ENCODE measurements at places on chromosomes 4 and X.

- no peak for DNase-seq
Observed at GRCh38 chr4:80585542-80585941, 250.0 kb downstream of the CFAP299 start.

DNA sequence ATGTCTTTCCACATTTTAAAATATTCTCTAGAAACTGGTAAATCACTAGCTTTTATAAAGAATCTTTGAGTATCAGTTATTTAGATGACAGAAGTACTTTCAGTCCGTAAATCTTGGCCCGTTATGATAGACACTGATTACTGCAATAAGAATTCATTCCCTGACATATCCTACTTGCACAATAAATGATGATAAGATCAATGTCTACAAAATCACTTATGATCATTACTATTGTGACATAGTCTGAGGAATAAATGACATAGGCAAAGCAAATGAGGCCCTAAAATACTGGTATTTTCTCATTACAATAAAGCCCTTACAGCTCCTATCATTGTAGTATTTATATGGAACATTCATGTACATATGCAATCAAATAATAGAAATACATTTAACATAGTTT is 6.6 kb upstream of the PDCL2 start:
- DNase-seq, result no peak

DNA sequence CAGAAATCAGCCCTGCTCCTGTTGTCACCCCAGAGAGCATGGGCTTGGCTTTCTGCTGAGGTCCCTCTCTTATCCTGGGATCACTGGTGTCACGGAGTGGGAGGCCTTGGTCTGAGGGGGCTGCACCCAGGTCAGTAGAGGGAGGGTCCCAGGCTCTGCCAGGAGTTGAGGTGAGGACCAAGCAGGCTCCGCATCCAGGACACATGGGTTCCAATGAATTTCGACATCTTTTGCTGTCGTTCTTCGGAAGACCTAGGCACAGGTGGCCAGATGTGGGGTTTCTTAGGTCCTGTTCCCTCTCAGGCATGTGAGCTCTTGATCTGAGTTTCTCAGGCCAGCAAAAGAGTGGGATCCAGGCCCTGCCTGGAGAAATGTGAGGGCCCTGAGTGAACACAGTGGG is 10.0 kb downstream of the MAGEA4 start:
- no peak for DNase-seq

- no peak for DNase-seq
Observed at GRCh38 chr4:138851391-138852335, 163.9 kb upstream of the NOCT start.

- no peak for DNase-seq
Observed at GRCh38 chr4:101972791-101973190, 182.3 kb downstream of the BANK1 start.

DNA sequence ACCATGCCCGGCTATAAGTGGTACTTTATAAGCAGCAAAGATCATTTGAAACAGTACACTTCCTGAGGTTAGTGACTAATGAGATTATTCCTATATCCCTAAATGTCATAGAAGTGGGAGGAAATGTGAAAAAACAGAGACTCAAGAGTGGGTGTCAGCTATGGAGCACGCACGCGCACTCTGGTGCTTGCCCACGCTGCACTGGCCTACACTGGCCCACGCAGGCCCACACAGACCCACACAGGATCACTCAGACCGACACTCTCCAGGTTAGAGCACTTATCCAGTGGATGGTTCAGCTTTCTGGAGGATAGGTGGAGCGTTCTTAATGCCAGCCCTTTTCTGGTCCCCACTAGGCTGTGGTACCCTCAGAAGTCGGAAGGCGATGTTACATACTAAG is 78.5 kb downstream of the IL1RAPL1 start:
- no peak for DNase-seq

DNA sequence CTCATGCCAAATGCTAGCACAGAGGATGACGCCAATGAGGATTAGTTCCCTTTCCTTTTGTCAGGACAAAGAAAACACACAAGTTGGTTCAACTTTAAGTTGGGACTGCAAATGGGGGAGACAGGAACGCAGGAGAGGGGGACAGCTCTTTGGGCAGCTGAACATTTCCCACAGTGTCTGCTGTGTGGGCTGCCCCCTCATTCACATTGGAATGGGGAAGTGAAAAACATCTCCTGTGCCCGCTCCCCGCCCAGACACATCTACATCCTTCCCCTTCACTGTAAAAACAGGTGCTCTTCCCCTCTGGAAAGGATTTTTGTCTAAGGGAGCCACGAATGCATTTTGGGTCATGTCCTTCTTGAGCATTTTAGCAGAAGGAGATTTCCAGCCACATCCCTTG is 44.5 kb upstream of the TBC1D9 start:
- no peak for DNase-seq

GRCh38 chr4:95360906-95361695 is 187.7 kb downstream of the UNC5C start:
- no peak for DNase-seq

DNA sequence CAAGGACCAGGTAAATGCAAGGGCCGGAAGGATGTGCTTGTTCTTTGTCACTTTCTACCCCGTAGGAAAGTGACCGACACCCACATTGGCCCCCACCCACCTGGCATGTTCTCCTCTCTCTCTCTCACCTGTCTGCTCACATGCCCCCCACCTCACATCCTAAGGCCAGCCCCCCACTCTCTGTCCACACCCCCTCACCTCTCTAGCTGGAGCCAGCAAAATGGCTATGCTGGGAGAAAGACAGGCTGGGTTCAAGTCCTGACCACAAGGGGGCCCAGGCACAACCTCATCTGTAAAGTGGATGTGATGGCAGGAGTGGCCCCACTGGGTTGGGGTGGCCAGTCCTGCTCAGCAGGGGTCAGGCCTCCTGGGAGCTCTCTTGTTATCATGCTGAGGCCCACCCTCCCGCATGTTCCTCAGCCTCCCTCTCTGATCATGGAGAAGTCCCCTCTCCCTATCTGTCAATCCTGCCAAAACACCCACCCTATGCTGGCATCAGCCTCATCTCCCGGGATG is 1.7 kb upstream of the PPP2R2C start:
- no peak for DNase-seq

DNA sequence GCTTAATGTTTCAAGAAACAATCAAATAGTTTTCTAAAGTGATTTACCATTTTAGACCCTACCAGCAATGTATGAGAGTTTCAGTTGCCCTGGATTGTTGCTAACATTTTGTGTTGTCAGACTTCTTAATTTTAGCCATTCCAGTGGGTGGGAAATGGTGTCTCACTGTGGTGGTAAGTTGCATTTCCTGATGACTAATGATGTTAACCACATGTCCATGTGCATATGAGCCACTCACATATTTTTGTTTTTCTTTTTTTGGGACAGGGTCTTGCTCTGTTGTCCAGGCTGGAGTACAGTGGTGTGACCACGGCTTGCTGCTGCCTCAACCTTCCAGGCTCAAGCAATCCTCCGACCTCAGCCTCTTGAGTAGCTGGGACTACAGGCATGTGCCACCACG is 48.3 kb downstream of the MED28 start:
- no peak for DNase-seq

DNA sequence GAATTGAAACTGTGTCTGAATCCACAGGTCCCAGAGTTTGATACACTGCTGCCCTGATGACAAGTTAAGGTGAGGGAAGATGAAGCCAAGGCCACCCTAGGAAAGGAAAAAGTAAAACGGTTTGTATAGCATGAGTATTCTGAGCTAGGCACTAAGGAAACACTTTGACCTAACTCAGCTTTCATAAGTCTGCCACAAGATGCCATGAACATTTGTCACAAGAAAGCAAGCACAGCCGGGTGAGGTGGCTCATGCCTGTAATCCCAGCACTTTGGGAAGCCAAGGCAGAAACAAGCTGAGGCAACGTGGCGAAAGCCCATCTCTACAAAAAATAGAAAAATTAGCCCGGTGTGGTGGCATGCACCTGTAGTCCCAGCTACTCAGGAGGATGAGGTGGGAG is 34.2 kb downstream of the ELOVL6 start:
- DNase-seq, result peak; percentile 6

DNA sequence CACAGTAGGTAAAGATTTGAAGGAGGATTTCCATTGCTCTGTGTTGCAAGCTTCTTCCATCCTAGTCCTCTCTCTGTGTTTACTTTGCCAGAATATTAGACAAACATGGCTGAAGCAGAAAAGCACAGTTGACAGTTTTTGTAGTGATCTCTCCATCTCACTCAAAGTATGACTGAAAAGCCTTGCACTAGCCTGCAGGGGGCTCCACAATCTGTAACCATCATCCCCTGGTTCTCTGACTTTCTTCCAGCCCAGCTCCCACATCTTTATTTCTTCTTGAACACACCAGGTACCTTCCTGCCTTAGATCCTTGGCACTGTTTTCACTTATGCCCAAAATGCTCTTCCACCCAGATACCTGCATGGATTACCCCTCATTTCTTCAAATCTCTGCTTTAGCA is 34.1 kb upstream of the HHIP start:
- DNase-seq, result peak; percentile 6

- peak; percentile 16 for DNase-seq
Observed at GRCh38 chrX:44996277-44996676, 123.3 kb downstream of the KDM6A start.

DNA sequence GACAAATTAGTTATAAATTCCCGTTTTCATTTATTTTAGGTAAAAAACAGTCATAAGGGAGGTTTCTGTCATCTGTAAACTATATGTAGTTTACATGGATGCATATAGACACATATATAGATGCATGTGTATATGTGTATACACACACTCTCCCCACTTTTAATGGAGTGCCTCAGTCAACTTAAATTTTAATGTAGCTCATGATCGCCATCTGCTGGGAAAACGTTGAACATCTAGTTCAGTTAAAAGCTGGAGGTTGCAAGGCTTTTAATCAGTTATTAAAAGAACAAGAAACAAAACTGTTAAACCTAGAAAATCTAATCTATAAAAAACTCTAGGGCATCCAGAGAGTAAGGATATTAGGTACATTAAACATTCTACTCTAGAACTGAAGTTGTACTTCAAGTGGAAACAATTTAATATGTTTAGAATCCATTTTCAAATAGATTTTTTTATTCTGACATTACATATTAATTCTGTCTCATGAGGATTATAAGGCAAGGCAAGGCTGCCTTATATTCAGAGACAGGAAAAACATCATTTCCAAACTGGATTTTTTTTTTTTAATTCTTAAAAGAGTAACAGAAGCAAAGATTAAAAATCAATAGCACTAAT is 122.6 kb downstream of the SHISA3 start:
- DNase-seq, result peak; percentile 55

DNA sequence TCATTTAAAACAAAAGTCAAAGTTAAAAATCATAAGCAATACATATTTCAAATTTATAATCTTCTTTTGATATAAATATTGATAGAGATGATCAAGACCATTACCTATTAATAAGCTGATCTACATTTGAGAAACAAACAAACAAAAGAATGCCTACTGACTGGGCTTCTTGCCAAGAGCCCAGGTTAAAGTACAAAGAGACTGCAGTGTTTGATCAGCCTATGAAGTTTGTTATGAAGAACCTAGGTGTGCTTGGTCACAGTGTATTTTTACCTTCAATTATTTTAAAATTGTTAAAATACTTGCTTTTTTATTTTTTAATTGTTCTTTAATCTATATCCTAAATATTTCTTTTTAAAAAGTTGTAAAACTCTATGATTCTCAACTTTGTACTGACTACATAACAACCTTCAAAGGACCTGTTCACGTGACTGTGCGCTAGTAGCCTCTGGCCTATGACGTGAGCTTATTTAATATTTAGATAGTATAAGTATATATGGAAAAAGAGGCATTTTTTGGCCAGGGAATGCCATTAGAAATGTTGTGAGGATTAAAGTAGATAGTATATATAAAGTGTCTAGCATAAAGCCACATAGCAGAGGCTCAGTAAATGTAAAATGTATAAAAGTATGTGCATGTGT is 11.4 kb upstream of the SLC39A8 start:
- DNase-seq, result no peak

GRCh38 chr4:8537041-8537461 is 43.1 kb upstream of the GPR78 start:
- DNase-seq, result no peak

GRCh38 chr4:212438-213188 is 88.3 kb downstream of the ZNF718 start:
- DNase-seq, result no peak

DNA sequence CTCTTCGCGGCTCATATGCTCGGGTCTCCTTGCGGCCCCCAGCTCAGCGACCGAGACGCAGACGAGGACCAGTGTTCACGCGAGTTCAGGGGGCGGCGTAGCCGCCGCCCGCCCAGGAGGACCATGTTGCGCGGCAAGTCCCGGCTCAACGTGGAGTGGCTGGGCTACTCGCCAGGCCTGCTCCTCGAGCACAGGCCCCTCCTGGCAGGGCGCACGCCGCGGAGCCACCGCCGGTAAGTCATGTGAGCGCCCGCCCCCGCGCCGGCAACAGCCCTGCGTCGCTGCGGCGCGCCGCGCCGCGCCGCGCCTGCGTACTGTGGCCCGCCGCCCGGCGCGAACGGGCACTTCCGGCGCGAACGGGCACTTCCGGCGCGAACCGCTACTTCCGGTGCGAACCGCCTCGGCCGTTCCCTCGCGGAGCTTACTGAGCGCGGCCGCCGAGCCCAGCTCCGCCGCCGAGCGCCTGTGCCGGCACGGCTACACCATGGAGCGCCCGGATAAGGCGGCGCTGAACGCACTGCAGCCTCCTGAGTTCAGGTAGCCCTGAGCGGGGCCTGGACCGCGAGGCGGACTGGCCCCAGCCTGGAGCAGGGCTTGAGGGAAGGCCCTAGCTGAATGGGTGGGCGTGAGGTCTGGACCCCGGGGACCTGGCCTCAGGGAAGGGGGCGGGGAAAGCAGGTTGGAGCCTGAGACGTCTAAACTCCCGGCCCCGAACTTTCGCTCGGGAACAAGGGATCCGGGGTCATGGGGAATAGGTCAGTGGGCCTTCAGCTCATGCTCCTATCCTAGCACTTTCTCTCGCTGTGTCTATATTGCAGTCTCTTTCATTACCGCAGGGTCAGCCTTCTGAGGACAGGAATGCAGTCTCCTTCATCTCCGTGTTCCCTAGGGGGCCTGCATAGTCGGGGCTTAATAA is at the start of gene VMA21:
TSS of gene VMA21 (plus strand) at position 382 of the 916 bp plus-strand sequence. CDS start at position 485, 103 bp downstream.
- DNase-seq, result peak; percentile 86

DNA sequence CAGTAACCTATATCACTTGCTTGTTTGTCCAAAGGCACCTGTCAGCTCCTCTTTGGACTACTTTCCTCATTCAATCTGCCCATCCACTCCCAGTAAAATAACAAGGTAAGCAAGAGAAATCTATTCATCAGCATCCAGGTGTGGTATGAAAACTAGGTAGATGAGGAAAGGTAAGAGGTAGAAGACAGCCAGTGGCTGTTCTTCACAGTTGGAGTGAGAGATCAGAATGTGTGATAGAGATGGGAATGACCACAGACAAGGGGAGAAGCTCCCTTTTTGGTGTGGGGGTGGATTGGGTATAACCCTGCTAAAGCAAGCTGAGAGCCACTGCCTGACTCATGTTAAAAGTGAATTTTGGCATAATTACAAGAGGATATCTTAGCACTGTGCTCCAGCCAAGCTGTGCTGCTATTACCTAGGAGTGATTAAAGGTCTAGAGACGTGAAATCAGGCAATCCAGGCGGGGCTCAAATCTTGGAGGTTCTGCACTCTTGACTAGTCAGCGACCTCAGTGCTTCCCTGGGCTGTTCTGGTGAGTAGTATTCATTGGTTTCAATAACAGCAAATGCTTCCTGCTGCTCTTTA is 28.1 kb upstream of the RASL11B start:
- DNase-seq, result no peak

GRCh38 chr4:99642725-99643489 is 14.7 kb downstream of the C4orf54 start:
- no peak for DNase-seq
